Non-pigmented ciliary epithelial cell (primary cell): ENCODE measurements at places on chromosomes 1 and 21.

- no peak for DNase-seq
These were observed 10.8 kb downstream of the THEM4 start for GRCh38 chr1:151898519-151898991.

DNA sequence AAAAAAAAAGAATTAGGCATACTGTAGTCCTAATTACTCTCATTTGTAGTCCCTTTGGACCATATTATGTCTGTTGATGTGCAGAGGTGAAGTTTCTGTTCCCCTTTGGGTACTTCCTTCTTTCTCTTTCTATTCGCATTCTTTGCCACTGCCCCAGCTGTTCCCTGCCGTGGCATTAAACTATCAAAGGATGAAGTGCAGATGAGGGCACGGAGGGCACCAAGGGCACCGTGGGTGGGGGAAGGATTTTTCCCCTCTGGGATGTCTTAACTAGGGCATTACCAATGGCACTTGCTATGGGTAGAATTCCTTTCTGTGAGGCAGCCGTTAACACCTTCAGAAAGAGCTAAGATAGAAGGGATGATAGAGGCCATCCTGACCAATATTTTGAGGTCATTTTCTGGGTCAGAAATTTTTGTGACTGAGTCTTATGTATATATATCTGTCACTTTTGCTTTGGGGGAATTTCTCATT lies 4.9 kb upstream of the MAPKAPK2 start:
- no peak for DNase-seq

DNA sequence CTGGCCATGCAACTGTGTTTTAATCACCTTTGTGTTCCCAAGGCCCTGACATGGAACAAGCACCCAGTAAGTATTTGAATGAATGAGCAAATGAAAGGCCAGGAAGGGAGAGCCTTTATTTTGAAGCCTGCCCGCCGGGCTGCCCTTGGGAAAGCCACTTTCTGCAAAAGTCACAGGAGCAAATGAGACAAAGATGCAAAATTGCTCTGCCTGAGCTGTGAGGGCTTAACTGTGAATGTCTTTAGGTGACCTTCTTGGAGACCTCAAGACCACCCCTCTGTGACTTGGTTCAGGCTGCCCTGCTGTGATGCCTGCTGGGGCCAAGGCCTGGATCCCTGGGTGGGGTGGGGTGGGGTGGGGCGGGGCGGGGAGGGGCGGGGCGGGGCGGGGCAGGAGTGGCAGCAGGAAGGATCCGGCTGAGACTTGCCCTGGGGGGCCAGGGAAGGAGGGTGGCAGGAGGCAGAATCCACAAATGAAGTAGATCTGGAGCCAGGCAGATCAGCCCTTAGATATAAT lies 54.0 kb downstream of the RUNX3 start:
- DNase-seq = no peak

GRCh38 chr1:218374401-218375353 lies 29.5 kb downstream of the TGFB2 start:
- DNase-seq = no peak

- DNase-seq = no peak
These were observed 253.2 kb downstream of the PTPRC start for GRCh38 chr1:198892065-198892464.

DNA sequence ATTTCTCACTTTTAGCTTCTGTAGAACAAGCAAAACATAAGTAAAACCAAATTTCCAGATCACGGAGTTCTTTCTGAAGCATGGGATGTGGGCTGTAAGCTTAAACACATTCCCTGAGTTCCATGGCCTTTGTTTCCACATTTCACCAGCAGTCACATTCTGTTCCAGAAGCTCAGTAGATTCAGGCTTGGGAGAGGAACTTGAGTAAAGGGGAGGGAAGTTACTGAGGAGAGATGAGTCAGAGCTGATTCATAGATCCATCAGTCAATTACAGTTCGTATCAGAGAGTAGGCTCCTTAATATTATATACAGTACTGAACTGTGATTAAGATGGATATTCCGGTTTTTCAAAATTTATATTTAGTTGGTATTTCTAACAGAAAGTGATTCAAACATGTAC lies 614.3 kb downstream of the NCAM2 start:
- DNase-seq = peak; percentile 97

GRCh38 chr1:48608882-48609281 lies 136.9 kb upstream of the SPATA6 start:
- DNase-seq = no peak
